Activated naive CD8-positive, alpha-beta T cell treated with anti-CD3 and anti-CD28 coated beads for 36 hours (primary cell): ENCODE measurements at places on chromosomes 6 and 20. TPM values are rescaled to one million over a fixed set of nuclear protein-coding genes. Genes with fewer than 3 reads are reported as not detected.

GRCh38 chr20:18738055-18738454 lies 75.5 kb upstream of the SCP2D1 start:
- no peak for DNase-seq

- no peak for DNase-seq
These were observed 112.6 kb upstream of the TRAF3IP2 start for GRCh38 chr6:111718326-111718725.

GRCh38 chr6:45990162-45990561 lies 25.5 kb downstream of the CLIC5 start:
- DNase-seq: no peak

GRCh38 chr6:10341605-10342004 lies 73.3 kb downstream of the TFAP2A start:
- no peak for DNase-seq

- DNase-seq: no peak
These were observed 354.1 kb upstream of the ARID1B start for GRCh38 chr6:156423075-156423474.

DNA sequence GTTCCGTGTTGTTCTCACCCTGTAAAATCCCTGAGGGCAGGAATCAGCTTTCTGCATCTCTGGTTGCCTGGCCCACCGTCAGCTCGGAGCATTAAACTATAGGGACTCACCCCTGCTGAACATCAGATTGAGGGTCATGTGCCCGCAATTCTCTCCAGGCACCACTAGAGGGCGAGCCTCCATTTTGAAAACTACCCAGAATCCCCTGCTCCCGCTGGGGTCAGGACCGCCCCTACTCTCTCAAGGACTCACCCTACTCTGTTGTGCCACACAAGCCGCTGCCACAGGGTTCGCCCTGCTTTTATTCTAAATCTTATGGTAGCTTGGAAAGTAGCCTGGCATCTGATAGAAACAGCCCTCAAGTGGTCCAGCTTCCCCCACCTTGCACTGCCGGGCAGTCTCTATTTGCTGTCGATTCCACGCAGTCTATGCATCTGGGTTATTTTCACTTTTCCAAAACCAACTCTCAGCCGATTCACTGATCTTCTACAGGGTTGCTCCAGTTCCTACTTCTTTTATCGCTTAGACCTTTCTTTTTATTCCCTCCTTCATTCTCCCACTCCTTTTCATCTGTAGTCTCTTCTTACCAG lies 244.1 kb upstream of the QKI start:
- peak; percentile 36 for DNase-seq

GRCh38 chr6:5248302-5249098 lies 12.2 kb downstream of the LYRM4 start:
- no peak for DNase-seq

DNA sequence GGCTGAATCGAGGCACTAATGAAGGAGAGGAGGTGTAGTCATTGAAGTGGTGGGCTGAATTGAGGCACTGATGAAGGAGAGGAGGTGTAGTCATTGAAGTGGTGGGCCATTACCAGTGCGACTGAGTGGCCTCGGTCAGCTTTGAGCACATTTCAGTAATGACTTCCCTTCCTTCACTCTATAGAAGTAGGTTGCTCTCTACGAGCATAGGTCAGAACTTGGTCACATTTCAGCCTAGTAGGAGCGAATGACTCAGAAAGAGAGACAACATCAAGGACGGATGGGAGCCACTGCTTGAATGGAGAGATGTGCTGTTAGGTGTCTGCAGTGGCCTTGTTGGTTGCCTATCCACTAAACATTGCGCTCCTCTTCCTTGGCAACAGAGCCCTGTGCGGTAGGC lies 39.5 kb downstream of the ZDHHC14 start:
- no peak for DNase-seq

DNA sequence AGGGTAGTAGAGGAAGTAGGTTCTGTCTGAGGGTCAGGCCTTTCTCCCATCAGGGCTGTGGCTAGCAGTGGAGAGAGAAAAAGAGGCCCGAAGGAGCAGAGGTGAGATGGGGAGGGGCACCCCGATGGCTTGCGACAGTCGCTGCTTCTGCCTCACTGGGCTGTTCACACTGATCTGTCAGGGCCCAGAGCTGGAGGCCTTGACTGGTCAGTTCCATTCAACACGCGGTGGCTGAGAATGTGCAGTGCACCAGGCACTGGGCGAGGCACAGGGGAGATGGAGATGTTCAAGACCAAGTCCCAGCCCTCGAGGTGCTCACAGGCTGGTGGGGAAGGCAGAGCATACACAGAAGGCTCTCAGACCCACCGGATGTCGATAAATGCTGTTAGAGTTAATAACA lies 21.4 kb downstream of the SLC12A5 start:
- no peak for DNase-seq

GRCh38 chr20:63741676-63742380 lies 2.3 kb downstream of the SLC2A4RG start:
- no peak for DNase-seq

DNA sequence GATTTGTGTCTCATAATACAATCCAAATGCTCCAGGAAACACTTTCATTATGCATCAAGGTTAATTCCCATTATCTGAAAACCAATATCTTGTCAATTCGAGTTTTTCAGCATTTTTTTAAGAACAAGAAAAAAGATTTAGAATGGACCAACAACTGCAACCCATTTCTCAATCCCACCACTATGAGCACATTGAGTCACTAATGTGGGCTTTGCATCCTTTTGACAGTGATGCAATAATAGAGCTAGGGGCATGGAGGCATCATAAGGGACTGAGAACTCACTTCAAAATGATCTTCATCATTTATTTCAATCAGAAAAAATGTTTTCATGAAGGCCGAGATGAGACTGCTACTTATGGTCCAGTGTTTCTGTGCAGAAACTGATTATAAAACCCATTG lies 74.8 kb upstream of the DEFB112 start:
- DNase-seq: no peak

GRCh38 chr20:51022803-51023616 lies at the start of gene KCNG1:
Gene KCNG1, minus strand, starts transcription at chr20:51023107. Its CDS starts 12,769 bp downstream, at chr20:51010338.
- DNase-seq: peak; percentile 64

GRCh38 chr20:1555952-1556351 lies 1.6 kb downstream of the SIRPD start:
- no peak for DNase-seq

- no peak for DNase-seq
These were observed 79.3 kb downstream of the VGLL2 start for GRCh38 chr6:117344444-117345291.

DNA sequence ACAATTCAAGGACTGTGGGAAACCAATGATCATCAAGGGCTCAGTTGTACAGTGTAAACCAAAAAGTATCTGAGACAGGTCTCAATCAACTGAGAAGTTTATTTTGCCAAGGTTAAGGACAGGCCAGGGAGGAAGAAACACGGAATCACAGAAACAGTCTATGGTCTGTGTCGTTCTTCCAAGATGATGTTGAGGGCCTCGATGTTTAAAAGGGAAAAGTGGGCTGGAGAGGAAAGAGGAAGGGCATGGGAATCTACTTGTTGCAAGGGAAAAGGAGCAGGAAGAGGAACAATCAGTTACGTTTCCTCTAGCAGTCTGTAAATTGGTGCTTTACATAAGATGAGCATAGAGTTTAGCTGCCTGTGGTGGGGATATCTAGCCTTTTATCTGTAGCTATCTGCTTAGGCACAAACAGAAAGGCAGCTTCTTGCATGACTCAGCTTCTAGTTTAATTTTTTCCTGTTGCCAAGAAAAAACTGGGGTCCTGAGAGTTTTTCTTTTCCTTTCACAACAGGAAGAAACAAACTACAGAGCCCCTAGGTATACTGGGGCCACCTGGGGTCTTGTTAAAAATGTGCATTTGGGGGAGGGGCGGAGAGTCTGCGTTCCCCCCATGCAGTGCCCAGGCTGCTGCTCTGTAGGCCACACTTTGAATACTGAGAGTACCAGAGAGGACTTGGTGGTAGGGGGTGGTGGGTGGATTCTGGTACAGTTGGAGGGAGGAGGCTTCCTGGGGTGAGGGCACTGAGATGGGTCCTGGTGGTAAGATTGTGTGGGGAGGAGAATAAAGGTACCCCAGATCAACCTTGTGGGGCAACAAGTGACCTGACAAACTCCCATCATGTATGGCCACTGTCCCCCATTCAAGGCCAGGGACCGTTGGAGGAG lies 35.3 kb upstream of the EZR start:
- DNase-seq: no peak

DNA sequence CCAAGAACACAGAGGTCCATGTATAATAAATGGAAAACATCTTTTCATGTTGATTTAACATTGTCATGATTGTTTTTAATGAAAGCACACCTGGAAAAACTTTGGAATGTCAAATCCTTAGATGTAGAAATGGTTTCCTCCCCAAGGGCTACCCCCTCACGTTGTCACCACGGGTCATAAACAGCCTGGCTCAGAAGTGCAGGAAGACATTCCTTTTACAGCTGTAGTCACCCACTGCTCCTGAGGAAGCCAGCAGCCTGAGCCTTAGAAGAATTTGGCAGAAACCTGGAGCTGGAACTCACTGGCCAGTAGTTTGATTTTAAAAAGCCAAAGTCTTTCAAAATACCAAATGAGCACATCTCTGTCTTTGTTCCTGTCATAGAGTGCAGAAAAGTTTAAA lies 23.7 kb downstream of the ADGRF5 start:
- no peak for DNase-seq

- no peak for DNase-seq
These were observed 510.5 kb upstream of the MAP3K7 start for GRCh38 chr6:91097364-91097763.

DNA sequence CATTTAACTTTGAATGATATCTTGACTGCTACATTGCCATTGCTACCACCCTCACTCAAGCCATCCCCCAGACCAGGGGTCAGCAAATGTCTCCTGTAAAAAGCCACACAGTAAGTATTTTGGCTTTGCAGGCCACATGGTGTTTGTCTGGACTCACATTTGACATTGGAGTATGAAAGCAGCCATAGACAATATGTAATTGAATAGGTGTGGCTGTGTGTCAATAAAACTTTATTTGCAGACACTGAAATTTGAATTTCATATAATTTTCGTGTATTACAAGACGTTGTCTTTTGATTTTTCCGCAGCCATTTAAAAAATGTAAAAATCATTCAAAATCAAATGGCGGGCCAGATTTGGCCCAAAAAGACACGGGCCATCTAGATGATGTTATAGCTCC lies 36.3 kb upstream of the OCSTAMP start:
- DNase-seq: no peak

DNA sequence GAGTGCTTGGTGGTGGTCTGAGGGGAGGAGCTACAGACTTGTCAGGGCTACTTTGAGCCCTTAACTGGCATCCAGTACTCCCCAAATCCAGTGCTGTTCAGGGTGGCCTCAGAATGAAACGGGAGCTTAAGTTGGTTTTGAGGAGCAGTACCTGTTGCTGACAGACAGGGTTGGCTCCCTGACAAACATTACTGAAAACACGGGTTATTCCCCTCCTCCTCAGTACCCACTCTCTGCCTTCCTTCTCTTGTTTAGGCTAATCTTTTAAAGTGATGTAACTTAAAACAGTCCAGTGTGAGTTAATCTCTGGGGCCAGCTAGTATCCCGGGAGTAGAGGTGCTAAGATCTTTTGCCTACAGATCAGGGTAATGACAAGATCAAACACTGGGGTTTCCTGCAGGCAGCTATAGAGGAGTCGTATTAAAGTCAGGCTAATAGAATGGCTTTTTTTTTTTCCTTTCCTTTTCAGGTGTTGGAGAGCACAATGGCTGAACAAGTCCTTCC lies 3.7 kb downstream of the TNFAIP3 start:
- peak; percentile 61 for DNase-seq

GRCh38 chr6:44310241-44310640 lies 2.9 kb downstream of the AARS2 start:
- DNase-seq: no peak

HFE gene
- total RNA-seq: 0.80 TPM

HLA-G gene
- total RNA-seq: 1.4 TPM

PRRT1 gene
- total RNA-seq: 1.5 TPM

C20orf96 gene
- 7.5 TPM for total RNA-seq

GSTA2 gene
- not detected for total RNA-seq

ANKRD66 gene
- not detected for total RNA-seq

ELOVL2 gene
- not detected for total RNA-seq

MRS2 gene
- total RNA-seq: 28.1 TPM

TRIM10 gene
- not detected for total RNA-seq

USP49 gene
- 4.4 TPM for total RNA-seq

ATP6V1G2 gene
- total RNA-seq: 1.0 TPM

TRIM40 gene
- not detected for total RNA-seq

NOX3 gene
- total RNA-seq: not detected

CDH22 gene
- total RNA-seq: 0.12 TPM
